ENCODE measurements at places on chromosomes 5 and 9.

DNA sequence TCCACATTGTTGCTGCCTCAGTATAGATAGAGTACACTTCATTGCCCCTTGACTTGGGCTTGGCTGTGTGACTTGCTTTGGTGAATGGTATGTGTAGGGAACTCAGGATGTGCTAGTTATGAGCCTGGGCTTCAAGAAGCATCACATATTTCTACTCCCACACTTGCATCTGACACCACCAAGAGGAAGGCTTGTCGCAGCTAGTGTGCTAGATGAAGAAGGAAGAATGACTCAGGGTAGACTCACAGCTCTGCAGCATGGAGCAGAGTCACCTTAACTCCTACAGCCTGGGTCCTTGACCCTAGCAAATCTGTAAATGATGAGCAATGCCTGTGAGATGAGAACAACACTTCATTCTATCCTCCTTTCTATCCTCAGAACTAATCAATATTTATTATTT lies 261.8 kb downstream of the ASTN2 start:
- no peak for DNase-seq

GRCh38 chr9:9521033-9521779 lies 1091.6 kb downstream of the PTPRD start:
- no peak for DNase-seq

DNA sequence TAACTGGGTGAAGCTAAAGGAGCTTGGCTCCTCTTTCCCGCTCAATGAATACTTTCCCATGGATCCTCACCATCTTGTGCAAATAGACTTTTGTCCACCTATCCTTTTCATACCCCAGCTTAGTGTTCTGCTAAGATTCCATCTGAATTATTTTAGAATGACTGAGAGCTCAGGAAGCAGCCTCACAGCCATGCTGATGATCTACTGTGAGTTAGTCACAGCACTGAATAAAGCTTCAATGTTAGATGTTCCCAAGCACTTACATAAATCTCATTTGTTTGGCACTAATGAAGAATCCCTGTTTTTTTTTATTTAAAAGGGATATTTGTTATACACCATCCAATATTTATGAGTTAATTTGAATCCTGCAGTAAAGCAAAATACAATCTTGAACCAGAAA lies 317.6 kb upstream of the TRPC7 start:
- DNase-seq: no peak

DNA sequence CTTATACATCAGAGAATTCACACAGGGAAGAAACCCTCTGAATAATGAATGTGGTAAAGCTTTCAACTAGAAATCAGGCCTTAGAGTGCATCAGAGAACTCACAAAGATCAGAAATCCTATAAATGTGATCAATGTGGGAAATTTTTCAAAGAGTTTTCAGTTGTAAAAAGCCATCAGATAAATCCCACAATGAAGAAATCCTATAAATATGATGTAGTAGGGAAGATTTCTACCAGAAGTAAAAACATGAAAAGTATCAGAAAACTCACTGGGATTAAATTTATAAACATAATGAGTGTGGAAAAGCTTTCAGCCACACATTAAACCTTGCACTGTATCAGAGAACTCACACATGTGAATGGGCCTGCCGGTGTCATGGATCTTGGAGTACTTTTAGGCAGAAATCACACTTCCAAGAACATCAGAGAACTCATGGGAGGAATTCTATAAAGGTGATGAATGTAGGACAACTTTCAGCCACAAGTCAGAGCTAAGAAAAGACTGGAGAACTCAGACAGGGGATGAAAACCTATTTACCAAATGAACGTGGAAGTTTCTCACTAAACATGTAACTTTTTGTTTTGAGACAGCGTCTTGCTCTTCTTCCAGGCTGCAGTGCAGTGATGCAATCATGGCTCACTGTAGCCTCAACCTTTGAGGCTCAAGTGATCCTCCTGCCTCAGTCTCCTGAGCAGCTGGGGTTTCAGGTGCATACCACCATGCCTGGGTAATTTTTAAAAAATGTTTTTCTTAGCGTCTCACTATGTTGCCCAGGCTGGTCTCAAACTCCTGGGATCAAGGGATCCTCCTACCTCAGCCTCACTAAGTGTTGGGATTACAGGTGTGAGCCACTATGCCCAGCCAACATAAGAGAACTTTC lies 39.5 kb downstream of the ZNF510 start:
- DNase-seq: no peak

DNA sequence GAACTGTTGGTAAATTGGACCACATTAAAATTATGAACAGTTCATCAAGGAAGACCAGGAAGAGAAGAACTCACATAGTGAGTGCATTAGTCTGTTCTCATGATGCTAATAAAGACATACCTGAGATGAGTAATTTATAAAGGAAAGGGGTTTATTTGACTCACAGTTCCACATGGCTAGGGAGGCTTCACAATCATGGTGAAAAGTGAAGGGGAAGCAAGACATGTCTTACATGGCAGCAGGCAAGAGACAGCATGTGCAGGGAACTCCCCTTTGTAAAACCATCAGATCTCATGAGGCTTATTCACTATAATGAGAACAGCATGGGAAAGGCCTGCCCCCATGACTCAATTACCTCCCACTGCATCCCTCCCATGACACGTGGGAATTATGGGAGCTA lies 135.9 kb upstream of the MAN2A1 start:
- DNase-seq: no peak

DNA sequence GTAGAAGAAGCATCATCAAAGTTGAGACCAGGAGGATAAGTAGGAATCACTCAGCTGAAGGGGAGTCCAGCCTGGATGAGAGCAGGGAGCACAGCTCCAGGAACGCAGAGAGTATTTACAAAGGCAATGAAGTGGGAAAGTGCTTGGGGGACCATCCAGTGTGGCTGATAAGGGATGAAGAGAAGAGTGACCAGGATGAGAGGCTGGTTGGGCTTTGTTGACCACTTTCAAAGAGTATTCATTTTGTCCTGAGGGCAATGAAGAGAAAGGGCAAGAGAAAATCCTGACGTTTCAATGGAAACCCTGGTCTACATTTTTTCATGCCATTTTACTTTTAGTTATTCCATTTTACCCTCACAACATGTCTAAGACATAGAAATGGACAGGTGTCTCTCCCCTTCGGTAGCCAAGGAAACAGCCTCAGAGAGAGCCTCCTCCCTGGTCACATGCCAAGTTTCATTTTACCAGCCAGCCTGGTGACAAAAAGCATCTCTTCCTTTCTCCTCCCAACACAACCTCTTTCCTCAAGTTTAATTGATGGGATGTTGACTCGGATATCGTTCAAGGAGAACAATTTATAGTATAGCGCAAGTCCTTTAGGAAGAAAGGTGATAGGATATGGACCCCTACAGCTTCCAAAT lies 492.7 kb upstream of the CLINT1 start:
- DNase-seq: no peak

GRCh38 chr5:89071101-89071940 lies 188.3 kb upstream of the MEF2C start:
- DNase-seq: no peak

DNA sequence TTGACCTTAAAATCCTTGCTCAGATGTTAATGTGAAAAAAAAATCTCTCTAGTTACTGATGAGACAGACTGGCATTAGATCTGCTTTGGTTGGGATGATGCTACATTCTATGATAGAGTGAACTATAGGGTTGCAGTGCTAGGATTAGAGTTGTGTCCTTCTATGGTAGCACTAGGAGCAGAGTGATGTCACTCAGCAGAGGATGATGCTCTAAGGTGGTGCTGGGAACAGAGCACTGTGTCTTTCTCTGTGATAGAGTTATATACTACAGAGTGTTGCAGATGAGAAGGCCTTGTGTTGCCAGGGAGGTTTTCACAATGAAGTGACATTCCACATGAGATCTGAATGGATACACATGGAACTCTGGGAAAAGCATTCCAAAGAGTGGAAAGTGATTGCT lies 462.3 kb downstream of the CDH12 start:
- DNase-seq: no peak

- DNase-seq: no peak
These were observed 85.1 kb upstream of the CKMT2 start for GRCh38 chr5:81147886-81148571.

DNA sequence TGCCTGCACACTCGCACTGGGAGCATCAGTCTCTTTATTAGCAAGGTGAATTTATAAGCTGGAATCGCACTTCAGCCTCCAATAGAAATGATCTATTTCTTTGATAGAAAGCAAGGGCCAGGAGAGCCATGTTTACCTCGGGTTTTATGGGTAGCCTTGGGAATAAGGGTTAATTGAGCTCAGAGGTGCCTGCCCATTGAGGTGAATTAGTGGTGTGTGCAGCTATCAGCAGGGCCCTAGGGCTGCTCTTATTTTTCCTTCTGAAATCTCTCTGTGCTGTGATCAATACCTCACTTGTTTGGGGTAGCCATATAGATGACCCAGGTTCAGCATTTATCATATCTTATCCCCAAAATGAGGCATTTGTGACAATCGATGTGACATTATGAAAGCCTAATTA lies 297.8 kb downstream of the EBF1 start:
- no peak for DNase-seq

- DNase-seq: no peak
These were observed 49.9 kb downstream of the IRX2 start for GRCh38 chr5:2701592-2701991.

- no peak for DNase-seq
These were observed 121.5 kb downstream of the RGS3 start for GRCh38 chr9:113585085-113585442.

DNA sequence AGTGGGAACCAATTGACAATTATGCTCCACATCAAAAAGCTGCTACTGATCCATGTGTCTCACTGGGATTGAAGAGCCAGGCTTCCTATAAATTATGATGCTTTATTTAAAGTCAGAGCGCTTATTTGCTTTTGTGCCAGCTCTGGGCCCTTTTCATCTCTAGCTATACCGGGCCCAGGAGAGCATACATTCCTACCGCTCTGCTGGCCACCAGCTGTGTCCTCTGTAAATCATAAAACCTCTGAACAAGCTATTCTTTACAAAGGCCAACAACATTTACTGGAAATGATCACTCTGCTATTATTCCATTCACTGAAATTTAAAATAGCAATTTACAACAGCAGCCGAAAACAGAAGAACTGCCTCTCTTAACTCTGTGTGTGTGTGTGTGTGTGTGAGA lies 86.6 kb downstream of the ZNF608 start:
- no peak for DNase-seq

GRCh38 chr9:2126331-2126803 lies 111.2 kb downstream of the SMARCA2 start:
- peak; percentile 26 for DNase-seq

GRCh38 chr5:83857341-83857740 lies 136.7 kb upstream of the HAPLN1 start:
- no peak for DNase-seq

- no peak for DNase-seq
These were observed at the start of gene PAEP for GRCh38 chr9:135561391-135562234. Gene PAEP, plus strand, starts transcription at chr9:135561756.

GRCh38 chr5:6338871-6339270 lies 39.5 kb downstream of the MED10 start:
- DNase-seq: no peak

GRCh38 chr5:34409373-34409772 lies 246.8 kb upstream of the RAI14 start:
- DNase-seq: no peak

GRCh38 chr9:80163889-80164288 lies 592.1 kb downstream of the TLE4 start:
- no peak for DNase-seq

DNA sequence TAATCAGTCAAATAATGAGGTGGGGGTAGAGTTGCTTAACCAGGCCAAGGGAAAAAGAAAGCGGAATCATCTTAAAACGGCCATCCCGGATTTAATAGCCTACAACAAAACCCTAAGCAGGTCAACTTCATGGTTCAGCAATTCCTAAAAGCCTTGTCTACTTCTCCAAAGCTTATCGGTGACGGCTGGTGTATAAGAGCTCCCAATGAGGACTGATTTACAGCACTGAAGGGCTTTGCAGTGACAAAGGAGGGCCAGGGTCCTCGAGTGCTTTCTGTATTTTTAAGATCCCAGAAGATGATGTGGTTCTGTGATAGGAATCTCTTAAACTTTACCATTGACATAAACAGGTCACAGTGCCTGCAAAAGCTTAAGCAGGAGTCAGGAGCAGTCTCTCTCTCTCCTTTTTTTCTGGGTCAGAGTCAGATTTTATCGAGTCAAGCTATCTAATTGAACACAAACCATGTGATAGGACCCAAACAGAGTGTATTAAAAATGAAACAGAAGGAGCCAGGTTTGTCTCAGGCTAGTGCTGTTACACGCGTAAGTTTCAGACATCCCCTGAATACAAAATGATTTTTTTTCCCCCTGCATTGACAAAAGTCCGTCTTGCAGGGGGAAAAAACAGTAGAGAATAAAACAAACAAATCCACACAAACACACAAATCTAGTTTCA lies 663.6 kb upstream of the ZNF608 start:
- DNase-seq: peak; percentile 29

DNA sequence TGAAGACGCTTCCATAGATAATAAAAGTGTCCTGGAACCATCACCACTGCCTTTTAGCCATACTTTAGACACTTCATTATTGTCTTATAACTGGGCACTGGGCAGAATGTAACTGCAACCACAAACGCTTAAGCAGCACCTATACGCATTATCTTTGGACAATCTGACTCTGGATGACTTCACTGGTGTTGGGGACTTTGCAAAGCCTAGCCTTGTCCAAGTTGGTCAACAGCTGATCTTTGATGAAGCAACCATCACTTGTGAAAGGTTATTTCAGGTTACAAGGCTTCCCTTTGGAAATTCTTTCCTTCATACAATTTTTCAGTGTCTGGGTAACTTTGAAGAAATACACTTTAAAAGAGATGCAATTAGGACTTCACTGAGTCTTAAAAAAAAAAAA lies 77.8 kb upstream of the ZNF462 start:
- DNase-seq: no peak

DNA sequence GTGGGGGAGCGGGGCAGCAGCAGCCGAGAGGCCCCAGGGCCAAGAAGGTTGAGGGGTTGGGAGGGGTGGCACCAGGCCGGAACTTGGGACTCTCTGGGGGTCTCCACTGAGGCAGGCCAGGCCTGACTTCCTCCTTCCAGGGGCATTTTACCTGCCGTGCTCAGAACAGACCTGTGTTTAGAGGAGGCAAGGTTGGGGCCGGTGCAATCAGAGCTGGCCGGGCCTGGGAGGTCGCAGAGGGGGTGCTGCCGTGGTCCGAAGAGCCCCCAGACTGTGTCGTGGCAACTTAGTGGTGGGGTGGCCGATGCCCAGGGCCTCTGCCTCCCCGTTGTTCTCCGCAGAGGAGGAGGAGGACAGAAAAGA lies 21.8 kb downstream of the GLT6D1 start:
- DNase-seq: no peak

GRCh38 chr5:117161718-117162335 lies 587.2 kb upstream of the SEMA6A start:
- no peak for DNase-seq

GRCh38 chr9:38126730-38127129 lies 57.7 kb upstream of the SHB start:
- DNase-seq: no peak

- DNase-seq: no peak
These were observed 69.0 kb downstream of the MEF2C start for GRCh38 chr5:88813805-88814575.

- DNase-seq: no peak
These were observed 68.6 kb downstream of the RAI14 start for GRCh38 chr5:34724741-34725140.

DNA sequence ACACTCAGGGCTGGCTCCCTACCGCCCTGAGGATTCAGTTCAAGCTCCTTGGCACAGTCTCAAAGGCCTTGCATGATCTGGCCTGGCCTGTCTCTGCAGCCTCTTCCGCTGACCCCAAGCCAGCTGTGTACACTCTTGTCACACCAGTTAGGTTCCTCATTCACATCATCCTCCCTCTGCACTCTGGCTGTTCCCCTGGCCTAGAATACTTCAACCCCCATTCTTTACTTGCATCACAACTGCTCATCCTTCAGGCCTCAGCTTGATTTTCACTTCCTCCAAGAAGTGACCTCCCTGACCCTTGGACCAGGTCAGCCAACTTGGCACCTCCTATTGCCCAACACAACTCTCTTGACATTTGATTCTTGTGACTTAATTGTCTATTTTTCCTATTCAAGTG lies 18.9 kb upstream of the PFDN1 start:
- no peak for DNase-seq

Data from fibroblast of villous mesenchyme (primary cell).